ENCODE measurements at places on chromosomes 11 and 22.

- no peak for DNase-seq
Measured at GRCh38 chr11:73171436-73172161, 29.5 kb upstream of the FCHSD2 start.

- DNase-seq: no peak
Measured at GRCh38 chr11:122659676-122660554, 4.4 kb downstream of the UBASH3B start.

DNA sequence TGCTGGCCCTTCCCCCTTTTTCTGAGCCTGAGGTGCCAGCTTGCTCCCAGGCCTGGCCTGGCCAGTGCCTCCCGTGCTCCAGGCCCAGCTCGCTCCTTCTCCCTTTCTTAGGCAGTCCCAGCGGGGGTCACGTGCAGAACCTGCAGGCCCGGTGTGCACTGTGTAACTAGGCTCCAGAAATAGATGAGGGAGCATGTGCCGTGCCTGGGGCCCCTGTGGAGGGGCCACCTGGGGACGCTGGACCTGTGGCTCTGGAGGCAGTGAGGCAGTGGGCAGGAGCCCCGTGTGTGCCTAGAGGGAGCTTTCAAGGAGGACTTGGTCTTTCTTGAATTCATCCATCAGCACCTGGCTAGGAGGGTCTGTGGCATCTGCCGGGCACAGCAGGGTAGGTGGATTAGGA lies 11.5 kb downstream of the PTDSS2 start:
- DNase-seq: no peak

DNA sequence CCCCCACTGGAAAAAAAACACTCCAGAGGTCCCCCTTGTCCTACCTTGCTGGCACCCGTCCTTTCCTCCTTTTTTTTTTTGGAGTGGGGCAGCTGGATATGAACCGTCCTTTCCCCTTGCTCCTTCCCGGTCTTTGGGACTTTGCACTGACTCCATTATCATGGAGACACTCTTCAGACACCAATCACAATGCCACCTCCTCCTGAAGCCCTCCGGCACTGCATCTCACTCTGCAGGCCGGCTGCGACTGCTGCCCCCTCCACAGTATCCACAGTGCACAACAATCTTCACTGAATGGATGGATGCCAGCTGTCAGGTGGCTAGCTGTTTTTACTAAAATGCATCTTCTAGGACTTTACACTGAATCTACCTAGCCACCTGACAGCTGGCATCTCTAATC lies 12.7 kb upstream of the RGL4 start:
- DNase-seq: no peak

DNA sequence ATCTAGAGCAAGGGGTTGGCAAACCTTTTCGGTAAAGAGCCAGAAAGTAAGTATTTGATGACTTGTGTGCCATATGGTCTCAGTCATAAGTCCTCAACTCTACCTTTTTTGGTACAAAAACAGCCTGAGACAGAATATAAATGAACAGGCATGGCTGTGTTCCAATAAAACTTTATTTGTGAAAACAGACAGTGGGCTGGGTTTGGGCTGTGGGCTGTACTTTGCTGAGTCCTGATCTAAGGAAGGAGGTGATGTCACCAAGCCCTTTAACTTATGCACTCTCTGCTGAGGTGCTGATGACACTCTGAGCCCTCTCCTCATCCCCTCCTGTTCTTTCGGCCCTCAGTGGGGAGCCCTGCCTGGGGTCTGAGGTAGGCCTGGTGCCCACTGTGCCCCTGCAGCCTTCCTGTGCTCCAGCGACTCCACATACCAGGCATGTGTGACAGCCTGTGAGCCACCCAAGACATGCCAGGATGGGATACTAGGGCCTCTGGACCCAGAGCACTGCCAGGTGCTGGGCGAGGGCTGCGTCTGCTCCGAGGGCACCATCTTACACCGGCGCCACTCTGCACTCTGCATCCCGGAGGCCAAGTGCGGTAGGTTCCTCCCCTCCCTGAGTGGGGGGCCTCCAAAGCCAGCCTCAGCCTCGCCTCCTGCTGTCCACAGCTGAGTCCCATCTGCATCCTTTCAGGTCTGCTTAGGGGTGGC lies 85.9 kb upstream of the MYOD1 start:
- DNase-seq: no peak

DNA sequence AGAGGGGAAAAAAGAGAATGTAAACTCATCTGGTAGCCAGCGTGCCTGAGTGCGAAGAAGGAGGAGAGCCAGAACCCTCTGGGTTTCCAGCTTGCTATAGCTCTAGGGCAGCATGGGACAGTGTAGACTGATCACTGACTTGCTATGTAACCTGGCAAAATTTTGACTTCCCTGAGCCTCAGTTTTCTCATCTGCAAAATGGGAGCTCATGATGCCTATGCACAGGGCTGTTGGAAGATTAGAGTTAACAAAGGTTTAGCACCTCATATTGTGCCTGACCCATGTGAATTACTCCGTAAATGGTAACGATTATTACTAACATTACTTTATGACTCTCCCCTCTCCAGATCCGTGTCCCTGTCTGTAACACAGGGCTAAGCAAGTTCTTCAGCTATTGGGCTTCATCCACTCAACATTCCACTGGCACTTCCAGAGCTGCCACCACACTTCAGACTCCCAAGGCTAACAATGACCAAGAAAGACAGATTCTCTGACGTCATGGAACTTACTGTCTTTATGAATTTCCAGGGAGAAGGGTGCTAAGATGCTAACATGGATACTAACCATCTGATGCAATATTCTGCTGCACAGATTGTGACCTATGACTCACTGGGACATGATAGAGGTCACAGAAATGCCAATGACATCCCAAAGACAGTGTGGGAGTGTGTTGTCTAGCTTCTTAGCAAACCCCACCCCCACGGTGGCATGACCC lies 195.2 kb downstream of the TRIM29 start:
- DNase-seq: no peak

- no peak for DNase-seq
Measured at GRCh38 chr11:44880511-44880910, 70.2 kb downstream of the TP53I11 start.

DNA sequence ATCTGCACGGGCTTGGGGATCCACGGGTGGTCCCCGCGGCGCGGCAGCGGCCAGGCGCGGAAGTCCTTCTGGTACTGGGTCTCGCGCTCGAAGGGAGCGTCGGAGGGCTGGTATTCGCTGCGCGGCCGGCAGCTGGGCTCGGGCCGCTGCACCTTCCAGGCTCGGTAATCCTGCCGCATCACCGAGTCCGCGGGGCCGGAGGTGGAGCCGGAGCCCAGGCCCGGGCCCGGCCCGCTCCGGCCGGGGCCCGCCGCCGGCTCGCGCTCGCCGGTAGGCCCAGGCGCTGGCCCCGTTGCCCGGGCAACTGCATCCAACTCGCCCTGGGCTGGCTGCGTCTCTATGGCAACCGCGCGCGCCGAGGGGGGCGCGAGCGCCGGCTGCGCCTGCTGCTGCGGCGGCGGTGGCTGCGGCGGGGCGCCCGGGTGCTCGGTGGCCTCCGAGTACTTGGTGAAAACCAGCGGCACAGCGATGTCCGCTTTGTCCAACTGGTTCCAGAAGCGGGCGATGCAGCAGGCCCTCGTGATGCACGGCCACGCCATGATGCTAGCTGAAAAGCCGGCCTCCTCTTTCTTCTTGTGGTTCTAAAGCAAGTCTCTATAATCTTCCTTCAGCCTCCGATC lies 897 bp downstream of the MAP6 start:
- DNase-seq: no peak

DNA sequence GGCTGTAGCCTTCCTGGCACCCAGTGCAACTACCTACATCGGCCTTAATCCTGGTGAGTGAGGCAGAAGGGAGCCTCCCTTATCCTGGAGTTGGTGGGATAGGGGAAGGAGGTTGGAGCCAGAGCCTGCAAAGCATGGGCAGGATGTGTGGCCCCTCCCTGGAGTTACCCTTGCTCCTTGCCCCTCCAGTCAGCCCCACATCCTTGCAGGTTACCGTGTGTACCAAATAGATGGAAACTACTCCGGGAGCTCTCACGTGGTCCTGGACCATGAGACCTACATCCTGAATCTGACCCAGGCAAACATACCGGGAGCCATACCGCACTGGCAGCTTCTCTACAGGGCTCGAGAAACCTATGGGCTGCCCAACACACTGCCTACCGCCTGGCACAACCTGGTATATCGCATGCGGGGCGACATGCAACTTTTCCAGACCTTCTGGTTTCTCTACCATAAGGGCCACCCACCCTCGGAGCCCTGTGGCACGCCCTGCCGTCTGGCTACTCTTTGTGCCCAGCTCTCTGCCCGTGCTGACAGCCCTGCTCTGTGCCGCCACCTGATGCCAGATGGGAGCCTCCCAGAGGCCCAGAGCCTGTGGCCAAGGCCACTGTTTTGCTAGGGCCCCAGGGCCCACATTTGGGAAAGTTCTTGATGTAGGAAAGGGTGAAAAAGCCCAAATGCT lies 3.9 kb downstream of the SMPD1 start:
- no peak for DNase-seq

- DNase-seq: no peak
Measured at GRCh38 chr11:134560066-134560465, 148.0 kb upstream of the B3GAT1 start.

GRCh38 chr11:108223348-108224149 lies 682 bp downstream of the ATM start:
- DNase-seq: no peak

DNA sequence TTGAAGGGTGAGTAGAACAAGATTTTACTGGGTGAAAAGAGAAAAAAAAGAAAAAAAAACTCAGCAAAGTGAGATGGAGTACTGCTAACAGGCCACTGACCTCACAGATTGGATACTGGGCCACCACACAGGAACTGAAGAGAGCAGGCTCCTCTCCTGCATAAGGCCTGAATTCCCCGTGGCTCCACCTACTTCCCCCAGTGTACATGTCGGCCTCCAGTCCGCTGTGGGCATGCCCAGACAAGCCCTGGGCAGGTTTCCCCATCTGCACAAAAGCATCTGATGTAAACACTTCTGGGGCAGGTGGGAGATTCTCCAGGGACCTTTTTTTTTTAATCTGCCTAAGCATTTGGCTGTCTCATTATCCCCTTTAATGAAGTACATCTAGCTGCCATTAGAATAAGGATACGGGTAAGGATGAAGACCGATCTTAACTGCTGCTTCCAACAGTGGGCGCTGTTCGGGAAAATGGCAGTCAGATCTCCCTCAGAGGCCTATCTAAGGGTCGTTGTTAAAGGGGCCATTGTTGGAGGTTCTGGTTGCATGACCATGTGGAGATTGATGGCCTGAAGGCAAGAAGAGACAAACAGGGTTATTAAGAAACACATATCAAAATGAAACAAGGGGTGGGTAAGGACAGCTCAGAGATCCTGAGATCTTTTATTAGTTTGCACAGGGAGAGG lies 48.5 kb downstream of the MS4A13 start:
- no peak for DNase-seq

GRCh38 chr11:131979364-131979763 lies 608.9 kb downstream of the NTM start:
- no peak for DNase-seq

- no peak for DNase-seq
Measured at GRCh38 chr11:17314232-17314547, 37.4 kb upstream of the NCR3LG1 start.

- no peak for DNase-seq
Measured at GRCh38 chr22:49393526-49393925, 434.1 kb downstream of the BRD1 start.

- no peak for DNase-seq
Measured at GRCh38 chr11:47940904-47941649, 39.3 kb upstream of the PTPRJ start.

DNA sequence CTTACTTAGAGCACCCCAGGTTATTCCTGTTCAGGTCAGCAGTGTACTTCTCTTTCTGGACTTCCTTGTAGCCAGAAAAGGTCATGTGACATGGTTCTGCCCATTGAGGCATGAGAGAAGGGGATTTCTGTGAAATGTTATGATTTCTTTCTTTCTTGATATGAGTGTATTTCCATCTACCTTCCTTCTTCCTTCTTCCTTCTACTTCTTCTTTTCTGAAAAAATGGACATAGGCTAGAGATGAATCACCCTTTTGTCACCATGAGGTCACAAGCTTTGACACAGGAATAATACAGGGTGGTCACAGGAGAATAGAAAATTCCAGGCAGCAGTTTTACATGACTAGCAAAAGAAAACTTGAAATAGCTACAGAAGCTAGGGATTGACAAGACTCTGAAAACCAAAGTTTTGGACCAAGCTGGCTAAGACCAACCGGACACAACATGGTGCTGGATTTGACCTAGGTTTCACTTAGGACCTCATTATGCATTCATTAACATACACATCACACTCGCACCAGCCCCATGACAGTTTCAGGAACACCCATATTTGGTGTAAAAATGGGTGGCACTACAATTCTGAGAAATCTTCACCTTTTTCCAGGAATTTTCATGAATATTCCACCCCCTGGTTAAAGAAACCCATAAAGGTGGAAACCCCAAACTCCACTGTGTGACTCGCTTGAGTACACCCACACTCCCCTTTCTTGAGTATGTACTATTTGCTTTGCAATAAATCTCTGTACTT lies 21.2 kb upstream of the MAP6 start:
- no peak for DNase-seq

GRCh38 chr11:7520981-7521487 lies 7.2 kb downstream of the PPFIBP2 start:
- no peak for DNase-seq

DNA sequence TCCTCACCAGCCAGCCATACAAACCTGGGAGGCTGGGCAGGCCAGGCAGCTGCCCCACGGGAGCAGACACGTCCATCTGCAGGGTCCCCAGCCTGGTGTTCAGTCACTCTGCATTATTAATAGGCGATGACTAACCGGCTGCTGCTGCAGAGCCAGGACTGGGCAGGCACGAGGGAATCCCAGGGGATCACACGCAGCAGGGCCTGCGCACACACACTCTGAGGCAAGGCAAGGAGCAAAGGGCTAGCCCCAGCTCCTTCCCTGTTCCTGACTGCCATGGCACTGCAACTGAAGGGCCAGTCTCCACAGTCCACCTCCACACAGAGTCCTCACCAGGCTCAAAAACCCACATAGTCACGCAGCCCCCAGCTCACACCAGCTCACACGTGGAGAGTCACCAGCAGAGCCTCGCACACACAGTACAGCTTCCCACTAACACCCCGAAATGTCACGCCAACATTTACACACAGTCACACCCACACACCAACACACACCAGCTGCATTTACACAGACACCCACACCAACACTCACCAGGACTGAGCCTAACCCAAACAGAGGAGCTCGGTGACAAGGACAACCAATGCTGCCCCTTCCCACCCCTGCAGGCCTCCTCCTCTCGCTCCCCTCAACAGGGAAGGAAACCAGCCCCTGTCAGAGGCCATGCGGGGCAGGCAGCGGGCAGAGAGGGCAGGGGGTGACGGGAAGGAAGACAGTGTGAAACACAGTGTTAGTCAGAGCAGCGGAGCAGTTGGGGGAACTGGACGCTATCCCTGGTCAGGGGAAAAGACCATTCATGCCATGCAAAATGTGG lies 47.3 kb downstream of the NRXN2 start:
- DNase-seq: no peak

Data from stimulated activated CD8-positive, alpha-beta memory T cell treated with anti-CD3 and anti-CD28 coated beads, Interleukin-2, amount 100 ng/mL, for 1 hour (primary cell).